ENCODE measurements at places on chromosomes 2 and 18.

DNA sequence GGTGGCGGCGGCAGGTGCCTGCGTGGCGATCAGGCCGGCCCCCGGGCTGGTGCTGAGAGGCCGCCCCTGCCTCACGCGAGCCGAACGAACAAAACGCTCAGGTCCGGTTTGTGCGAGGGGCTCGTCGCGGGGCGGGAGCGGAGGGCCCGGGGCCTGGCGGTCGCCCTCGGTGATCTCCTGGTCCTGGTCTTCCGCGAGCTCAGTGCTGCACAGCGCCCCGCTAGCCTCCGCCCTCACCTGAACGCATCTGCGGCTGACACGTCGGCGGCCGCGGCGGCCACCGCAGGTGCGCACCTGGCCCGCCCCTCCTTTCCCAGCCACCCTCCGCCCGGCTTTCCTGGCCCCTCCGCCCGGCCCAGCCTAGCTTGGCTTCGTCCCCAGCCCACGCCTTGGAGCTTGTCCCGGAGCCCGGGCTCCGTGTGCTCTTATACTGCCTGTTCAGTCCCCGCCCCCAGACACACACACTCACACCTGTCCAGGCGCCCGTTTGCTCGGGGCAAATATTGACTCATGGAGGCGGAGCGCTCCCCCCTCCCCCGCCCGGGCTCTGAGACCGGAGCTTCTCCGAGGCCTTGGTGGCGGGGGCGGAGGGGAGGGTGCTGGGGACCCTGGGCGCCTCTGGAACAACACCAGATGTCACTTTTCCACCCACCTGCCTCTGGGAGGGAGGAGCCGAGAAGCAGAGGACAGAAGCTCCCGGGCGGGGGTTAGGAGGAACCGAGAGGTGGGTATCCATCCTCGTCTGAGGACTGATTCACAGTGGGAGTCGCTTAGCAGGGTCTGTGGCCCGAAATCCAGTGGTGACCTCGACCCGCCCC is 8.6 kb upstream of the CRYBA2 start:
- DNase-seq = peak; percentile 89

DNA sequence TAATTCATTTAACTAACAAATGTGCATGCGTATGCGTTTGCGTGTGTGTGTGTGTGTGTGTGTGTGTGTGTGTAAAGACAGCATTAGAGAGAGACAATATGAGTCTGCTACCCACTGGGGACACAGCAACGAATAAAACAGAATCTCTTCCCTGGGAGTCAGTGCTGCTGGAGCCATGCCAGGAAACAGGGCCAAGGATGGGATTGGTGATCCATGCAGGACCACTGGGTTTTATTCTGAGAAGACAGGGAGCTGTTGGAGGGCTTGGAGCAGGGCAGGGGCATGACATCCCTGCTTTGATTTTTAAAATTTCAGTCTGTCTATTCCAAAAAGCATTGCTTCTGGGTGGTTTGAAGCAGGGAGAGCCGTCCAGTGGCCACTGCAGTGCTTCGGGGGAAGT is 62.9 kb downstream of the PDCL3 start:
- DNase-seq = no peak

DNA sequence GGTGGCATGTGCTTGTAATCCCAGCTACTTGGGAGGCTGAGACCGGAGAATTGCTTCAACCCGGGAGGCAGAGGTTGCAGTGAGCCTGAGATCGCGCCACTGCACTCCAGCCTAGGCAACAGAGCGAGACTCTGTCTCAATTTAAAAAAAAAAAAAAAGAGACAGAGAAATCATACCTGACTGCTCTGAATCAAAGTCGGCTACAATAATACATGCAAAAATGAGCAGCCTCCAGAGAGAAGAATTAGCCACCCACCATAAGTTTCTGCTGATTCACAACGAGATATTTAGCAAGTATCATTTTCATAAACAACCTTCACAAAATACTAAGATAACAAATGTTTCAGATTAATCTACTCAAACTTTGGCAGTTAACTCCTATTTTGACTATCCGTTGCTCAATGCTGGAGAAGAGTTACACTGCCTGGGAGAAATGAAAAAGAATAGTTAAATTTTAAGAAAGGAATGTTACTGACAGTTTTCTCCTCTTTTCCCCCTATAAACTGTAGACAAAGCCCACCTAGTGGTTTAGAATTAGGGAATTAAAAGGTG is 1.5 kb downstream of the OSBPL1A start:
- DNase-seq = no peak

DNA sequence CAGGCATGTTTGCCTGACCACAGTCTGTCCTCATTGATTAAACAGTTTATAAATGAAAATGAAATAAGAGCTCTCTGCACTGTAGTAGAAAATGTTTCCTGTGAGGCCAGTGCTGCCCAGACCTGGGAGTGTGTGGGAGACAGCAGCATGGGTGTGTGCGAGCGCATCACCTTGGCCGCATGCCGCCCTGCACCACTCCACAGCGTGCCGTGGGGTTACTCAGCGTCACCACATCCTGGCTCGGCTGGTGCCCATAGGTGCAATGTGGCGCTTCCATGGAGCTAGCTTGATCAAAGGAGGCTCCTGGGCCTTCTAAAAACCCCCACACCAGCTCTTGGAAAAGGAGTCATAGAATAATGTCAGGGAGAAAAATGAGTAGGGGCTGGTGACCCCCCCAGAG is 76.0 kb upstream of the EPC2 start:
- DNase-seq = no peak

DNA sequence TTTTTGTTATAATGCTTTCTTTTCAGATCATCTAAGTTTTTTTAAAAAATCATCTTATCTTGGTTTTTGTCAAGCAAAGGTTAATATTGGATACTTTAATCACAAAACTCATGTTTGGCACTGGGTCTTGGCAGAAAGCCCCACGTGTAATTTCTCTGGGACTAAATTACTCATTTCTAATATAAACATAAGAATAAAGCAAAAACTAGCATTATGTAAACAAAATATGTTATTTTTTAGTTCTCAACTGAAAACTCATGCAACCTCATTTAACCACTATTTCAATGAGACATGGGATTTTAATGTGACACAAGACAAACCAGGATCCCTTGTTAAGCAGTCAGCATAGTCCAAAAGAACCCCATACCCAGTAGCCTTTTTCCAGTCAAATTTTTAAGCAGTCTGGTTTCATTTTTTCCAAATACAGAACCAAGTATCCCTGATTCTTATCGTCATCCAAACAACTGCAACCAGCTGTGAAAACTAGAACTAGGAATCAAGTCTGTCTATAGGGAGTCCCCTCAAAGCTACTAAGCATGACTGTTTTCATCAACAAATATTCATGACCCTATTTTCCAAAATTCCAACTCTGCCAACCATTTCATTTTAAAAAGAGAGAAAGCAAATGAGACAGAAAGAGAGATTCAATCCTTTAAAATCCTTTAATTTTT is 27.1 kb downstream of the PID1 start:
- DNase-seq = no peak

DNA sequence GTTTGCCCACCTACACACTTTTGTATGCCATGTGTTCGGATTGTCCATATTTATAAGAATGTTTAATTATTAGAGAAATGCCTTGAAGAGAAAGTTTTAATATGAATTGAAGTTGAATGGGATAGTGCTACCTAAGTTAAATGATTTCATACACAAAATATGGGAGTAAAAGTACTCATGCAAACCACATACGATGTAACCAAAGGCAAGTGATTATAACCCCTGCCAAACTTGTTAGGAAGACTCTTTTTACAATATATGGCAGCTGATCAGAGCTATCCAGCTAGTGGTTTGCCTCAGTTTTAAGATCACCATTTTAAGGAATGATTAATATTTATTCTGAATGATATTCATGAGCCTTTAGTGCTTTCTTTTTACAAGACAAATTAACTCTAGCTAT is 106.7 kb downstream of the MYO1B start:
- DNase-seq = no peak

DNA sequence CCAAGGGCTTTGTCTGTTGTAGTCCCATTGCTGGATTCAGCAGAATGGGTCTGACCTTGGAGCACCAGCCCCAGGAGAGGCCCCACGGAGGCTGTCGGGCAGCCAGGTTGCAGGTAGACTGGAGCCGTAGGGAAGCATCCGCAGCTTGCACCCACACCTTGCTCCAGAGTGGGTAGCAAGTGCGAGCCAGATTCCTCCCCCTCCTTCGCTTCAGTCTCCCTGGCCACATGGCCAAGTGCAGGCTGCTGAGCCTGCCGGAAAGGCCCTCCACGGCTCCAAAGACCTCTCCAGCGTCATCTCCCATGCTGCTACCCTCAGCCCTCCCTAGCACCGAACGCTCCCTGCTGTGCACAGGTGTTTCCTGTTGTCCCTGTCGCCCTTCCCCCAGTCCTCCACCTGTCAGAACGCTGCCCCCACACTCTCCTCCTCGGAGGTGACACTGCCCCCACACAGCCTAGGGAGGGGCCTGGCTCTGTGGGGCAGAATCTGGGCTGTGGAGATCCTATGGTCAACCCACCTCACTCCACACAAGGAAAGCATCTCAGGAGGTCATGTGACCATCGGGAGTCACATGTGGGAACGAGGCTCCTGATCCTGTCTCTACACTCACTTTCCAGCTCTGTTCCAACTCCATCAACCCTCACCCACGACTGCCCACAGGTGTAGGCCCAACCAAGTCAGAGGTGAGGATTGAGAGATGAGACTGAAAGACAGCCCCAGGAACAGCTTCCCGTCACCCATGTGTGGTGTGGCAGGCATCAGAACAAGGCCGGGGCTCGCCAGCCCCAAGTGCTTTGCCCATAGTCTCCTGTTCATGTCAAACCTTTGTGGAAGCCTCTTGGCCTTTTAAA is 8.3 kb downstream of the KCNF1 start:
- peak; percentile 57 for DNase-seq

GRCh38 chr2:121080013-121080772 is 204.8 kb downstream of the TFCP2L1 start:
- DNase-seq = no peak

GRCh38 chr2:178193496-178193822 is 853 bp upstream of the OSBPL6 start:
- no peak for DNase-seq

DNA sequence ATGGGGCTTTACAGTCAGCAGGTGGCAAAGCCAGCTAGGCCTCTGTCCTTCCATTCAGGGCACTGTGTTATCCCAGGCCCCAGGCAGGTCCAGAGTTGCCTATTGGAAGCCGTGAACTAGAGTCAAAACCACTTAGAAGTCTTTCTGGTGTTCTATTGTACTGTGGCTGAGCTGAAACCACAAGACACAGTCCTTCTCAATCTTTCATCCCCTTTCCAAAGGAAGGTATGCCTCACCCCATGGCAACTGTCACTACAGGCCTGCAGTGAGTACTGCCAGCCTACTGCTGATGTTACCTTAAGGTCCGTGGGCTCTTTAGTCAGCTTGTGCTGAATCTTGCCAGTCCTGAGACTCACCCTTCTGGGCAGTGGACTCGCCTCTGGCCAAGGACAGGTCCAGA is 181.6 kb downstream of the GULP1 start:
- no peak for DNase-seq

- no peak for DNase-seq
These were observed 118.8 kb upstream of the MAP2 start for GRCh38 chr2:209305026-209305425.

DNA sequence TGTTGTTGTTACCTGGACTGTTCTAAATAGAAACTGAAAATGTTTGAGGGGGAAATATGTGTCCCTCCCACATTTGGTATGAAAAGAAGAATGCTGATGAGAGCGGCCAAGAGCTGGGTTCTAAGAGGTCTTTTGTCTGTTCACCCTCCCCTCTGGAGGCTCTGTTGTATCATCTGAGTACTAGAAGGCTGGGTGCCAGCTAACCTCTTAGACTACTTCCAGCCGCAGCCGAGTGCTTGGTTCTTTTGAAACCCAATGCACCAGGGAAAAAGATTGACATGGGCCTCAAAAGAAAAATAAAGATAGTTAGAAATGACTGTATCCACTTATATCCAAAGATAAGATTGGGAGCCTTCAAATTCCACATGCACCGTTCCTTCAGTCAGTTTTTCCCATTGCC is 255.9 kb downstream of the TXNL1 start:
- DNase-seq = no peak

- DNase-seq = no peak
These were observed 25.5 kb downstream of the LRRFIP1 start for GRCh38 chr2:237652854-237653253.

GRCh38 chr2:3491716-3492474 is 27.4 kb downstream of the ADI1 start:
- DNase-seq = peak; percentile 42

DNA sequence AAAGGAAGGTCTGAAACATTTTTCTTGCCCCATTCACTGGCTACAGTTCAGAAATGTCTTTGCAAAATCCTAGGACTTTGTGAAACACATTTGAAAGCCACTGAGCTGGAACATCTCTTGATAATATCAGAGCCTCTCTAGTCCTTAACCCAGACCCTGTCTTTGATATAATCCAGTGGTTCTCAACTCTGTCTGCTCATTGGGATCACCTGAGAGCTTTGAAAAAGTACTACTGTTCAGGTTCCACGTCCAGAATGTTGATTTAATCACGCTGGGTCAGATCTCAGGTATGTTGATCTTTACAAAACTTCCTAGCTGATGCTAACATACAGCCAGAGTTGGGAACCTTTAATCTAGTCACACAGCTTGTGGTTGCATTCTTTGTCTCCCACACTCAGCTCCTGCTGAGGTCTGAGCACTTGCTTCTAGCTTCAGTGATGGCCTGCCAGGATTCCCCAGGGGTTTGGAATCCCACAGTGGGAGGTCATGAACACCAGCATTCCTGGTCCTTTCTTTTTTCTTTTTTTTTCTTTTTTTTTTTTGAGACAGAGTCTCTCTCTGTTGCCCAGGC is 262.7 kb downstream of the SETBP1 start:
- DNase-seq = no peak

DNA sequence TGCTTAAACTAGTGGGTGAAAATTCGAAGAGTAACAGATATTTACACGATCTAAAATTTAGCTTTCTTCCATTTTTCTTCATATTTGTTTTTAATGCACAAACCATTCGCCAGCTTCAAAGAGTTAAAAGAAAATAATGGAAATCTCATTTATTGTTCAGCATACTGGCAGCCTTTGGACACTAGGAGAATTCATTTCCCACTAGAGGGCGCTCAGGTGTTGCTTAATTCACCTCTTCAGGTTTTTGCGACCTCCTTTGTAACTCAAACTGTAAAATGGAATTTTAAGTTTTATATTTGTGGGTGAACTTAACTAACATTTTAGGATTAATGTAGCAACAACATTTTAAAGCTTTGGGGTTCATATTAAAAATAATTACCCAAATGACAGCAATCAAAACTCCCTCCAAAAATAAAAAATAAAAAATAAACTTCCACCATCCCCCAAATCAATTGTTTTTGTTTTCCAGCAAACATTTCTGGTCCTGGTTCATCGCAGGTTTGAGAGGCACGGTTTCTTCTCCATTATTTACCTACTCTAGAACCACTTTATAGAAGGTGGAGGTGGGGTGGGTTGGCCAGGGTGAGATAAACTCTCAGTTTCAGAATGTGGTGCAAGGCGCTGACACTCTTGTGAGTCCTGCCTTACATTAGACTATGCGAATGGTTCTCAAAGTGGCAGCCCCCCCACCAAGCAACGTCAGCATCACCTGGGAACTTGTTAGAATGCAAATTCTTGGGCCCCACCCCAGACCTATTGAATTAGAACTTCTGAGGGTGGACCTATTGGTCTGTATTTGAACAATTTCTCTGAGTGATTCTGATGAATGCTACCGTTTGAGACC is 24.7 kb upstream of the PNPT1 start:
- peak; percentile 50 for DNase-seq
